HS-5 (cell line): ENCODE measurements at places on chromosomes 12 and 14.

GRCh38 chr14:54881235-54881760, 21.3 kb downstream of the GCH1 start:
- DNase-seq = no peak

GRCh38 chr14:61145034-61145902, 135.9 kb downstream of the TMEM30B start:
- peak; percentile 78 for DNase-seq

GRCh38 chr12:102676812-102677211, 196.4 kb upstream of the IGF1 start:
- DNase-seq = no peak

DNA sequence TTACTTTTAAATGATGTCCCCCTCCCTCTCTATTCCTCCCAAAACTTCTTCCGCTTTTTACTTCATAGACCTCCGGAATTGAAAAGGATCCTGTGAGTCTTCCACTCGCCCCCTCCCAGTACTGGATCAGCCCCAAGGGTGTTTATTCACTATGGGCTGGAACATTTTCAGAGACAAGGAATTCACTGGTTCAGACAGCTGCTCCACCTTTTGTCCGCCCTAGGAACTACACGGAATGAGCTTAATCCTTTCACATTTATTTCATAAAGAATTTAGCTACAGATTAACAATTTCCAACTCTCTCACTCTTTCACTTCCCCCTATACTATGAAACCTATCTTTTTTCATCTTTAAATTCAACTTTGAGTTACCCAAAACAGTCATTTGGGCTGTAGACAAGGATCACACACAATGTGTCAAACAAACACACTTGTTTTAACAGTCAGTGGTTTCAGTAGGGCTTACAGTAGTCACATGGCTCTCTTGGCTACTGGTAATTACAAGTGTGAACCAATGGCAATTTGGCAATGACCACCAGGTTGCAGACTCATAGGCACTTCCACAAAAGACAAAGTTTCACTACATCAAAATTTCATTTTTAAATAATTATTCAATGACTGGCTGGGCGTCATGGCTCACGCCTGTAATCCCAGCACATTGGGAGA, 20.6 kb downstream of the CNIH1 start:
- no peak for DNase-seq

DNA sequence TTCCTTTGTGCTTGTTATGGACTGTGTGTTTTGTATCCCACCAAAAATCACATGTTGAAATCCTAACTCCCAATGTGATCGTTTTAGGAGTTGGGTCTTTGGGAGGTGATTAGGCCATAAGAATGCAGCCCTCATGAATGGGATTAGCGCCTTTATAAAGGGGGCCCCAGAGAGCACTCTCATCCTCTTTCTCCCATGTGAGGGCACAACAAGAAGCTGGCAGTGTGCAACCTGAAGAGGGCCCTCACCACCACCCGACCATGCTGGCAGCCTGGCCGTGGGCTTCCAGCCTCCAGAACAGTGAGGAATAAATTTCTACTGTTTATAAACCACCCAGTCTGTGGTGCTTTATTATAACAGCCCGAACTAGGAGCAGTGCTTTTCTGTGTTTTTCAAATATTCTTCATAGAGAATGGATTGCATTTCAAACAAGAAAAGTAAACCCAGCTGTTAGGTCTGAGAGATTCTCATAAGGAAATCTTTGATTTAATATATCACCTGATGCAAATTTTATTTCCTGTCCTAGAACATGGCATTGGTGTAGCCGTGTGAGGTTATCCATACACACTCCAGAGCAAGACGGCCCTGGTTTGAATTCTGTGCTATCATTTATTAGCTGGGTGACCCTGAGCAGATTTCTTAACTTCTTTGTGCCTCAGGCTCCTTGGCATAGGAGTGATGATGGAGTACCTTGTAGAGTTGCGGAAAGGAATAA, 27.8 kb downstream of the HSPB8 start:
- no peak for DNase-seq

DNA sequence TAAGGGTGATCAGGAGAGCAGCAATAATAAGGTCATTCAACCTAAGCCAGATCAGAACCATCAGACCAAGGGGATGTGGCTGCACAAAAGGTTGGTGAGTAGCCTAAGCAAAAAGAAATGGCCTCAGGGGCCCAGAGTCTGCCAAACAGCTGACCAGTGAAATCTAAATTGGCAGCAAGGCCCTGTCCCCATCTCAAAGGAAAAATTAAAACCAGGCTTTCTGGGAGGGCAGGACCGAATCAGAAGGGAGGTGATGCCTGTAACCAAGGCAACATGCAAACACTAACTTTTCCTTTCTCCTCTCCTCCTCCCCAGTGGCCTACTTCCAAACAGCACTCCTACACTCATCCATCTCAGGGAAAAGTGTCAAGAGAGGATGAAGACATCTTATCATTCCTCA, 256.4 kb downstream of the NUAK1 start:
- no peak for DNase-seq

- no peak for DNase-seq
Measured at GRCh38 chr14:59358784-59359183, 106.4 kb downstream of the GPR135 start.
